Mammary microvascular endothelial cell (primary cell): ENCODE measurements at places on chromosomes 1 and 21. TPM values are rescaled to one million over a fixed set of nuclear protein-coding genes. Genes with fewer than 3 reads are reported as not detected.

Gene CBR3
- 32.0 and 34.6 TPM in 2 replicates for total RNA-seq

Gene PTPRU
- total RNA-seq = 0.25 and 3.8 TPM in 2 replicates

Gene SERINC2
- 12.5 and 17.3 TPM in 2 replicates for total RNA-seq

Gene CD1E
- not detected in 2 replicates for total RNA-seq

Gene FCRL2
- not detected in 2 replicates for total RNA-seq
